Thymus (tissue), 14 donors: ENCODE measurements at places on chromosomes 2 and 18. TPM values are rescaled to one million over a fixed set of nuclear protein-coding genes. Genes with fewer than 3 reads are reported as not detected.

Gene CARF
- total RNA-seq: 14.1 TPM

Gene MOGAT1
- not detected for total RNA-seq

Gene ALK
- 0.19 TPM for total RNA-seq

Gene ZNF513
- 9.3 TPM for total RNA-seq

Gene ANKRD36C
- total RNA-seq: 40.9 TPM

Gene DNER
- 0.09 TPM for total RNA-seq

Gene FAM117B
- total RNA-seq: 5.7 TPM

Gene DNAH6
- total RNA-seq: 0.66 TPM

Gene POTEI
- total RNA-seq: 0.14 TPM

Gene TCF23
- total RNA-seq: 0.14 TPM

Gene ANKRD62
- total RNA-seq: not detected

Gene TNFRSF11A
- 5.4 TPM for total RNA-seq

Gene EHD3
- total RNA-seq: 2.7 TPM

Gene ASXL3
- total RNA-seq: 0.42 TPM

Gene ADRA2B
- 0.28 TPM for total RNA-seq

Gene TUBA3E
- total RNA-seq: 0.05 TPM

Gene GCA
- total RNA-seq: 38.9 TPM

Gene DSC2
- total RNA-seq: 11.1 TPM

Gene SPP2
- 0.05 TPM for total RNA-seq

Gene HEATR5B
- total RNA-seq: 14.0 TPM

Gene PROKR1
- 0.05 TPM for total RNA-seq

Gene HNMT
- 16.6 TPM for total RNA-seq

Gene OTX1
- total RNA-seq: not detected

Gene FASTKD1
- 34.1 TPM for total RNA-seq

Gene MYO5B
- total RNA-seq: 6.2 TPM

Gene ASPRV1
- 1.5 TPM for total RNA-seq

Gene IL36RN
- 0.09 TPM for total RNA-seq

Gene ADNP2
- 8.0 TPM for total RNA-seq

Gene IL18RAP
- total RNA-seq: 3.7 TPM

Gene SMPD4
- total RNA-seq: 14.0 TPM

Gene CPLX4
- 0.05 TPM for total RNA-seq

Gene UGT1A5
- total RNA-seq: 0.09 TPM

Gene ZC3H6
- total RNA-seq: 9.3 TPM

Gene CREG2
- 0.38 TPM for total RNA-seq

Gene LYPD1
- 5.1 TPM for total RNA-seq

Gene MAP2
- total RNA-seq: 2.5 TPM

Gene RELCH
- 20.6 TPM for total RNA-seq

Gene ANKRD36B
- total RNA-seq: 31.9 TPM

Gene NAT8
- not detected for total RNA-seq
